NCI-H187 treated with DMSO at 0.1 percent for 48 hours (cell line): ENCODE measurements at places on chromosomes 6 and 20.

GRCh38 chr20:63183422-63184146, 32.3 kb downstream of the YTHDF1 start:
- DNase-seq, result no peak

GRCh38 chr20:38831049-38831691, 25.7 kb downstream of the PPP1R16B start:
- no peak for DNase-seq

- DNase-seq, result no peak
Measured at GRCh38 chr6:75419416-75419815, 74.2 kb downstream of the FILIP1 start.

DNA sequence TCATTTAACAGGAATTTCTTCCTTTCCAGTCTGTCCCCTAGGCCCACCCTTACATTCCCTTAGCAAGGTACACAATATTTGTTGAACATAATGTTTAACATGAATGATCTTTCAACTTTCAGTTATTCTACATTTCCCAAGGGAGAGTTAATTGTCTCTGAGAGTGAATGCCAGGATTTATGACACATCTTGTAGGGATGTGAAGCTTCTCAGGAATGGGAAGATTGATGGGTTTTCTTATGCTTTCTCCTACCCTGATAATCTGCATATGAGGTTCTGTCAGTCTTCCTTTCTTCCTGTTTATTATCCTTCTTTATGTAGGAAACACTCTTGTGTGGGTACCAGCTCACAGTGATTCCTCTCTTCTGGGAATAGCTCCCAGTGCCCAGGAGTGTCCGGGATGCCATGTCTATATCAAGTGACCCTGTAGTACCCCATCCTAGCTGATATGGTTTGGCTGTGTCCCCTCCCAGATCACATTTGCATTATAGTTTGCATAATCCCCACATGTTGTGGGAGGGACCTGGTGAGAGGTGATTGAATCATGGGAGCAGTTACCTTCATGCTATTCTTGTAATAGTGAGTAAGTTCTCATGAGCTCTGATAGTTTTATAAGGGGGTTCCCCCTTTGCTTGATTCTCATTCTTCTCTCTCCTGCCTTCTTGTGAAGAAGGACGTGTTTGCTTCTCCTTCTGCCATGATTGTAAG, 7.1 kb upstream of the FYN start:
- DNase-seq, result no peak

DNA sequence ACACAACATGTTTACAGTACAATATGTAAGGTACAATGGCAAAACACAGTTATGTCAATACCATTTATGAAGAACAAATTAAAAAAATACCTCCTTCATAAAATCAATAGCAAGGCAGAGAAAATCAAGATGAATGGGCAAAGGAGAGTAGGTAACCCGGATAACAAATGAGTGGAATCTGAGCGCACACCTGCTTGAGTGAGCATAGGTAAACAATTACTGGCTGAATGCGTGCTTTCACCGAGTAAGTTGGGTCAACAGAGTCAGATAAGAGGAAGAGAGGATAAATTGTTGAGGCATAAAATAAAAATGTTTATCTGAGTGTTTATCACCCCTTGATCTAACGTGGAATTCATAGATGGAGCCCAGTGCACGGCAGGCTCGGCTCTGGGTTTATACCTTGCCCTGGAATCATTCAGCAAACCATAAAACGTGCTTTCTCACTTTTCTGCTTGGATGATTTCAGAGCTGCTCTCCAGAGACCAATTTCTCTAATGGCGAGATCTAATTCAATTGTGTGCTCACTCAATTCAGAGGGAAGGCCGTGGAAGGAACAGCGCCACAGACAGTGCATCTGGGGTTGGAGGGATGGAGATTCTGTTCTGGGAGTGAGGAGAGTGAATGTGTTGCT, 224.8 kb upstream of the MAP3K7 start:
- DNase-seq, result peak; percentile 86

DNA sequence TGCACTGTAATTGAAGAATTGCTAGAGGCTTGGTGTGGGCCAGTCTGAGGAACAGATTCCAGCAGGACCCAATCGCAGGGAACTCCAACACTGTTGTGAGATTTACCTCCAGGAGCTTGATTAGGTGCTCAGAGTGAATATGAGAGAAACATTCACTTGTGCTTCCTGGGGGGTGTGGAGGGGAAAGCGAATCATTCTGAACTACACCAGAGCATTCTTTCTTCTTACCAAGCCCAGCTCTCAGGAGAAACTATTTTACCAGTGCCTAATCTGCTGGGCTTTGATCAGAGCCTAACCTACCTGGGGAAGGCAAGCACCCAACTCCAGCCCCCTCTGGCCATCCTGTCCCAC, 7.4 kb upstream of the SIRPB1 start:
- DNase-seq, result no peak

- DNase-seq, result no peak
Measured at GRCh38 chr6:9521152-9521530, 893.7 kb downstream of the TFAP2A start.

- DNase-seq, result no peak
Measured at GRCh38 chr6:7537565-7538174, 3.8 kb upstream of the DSP start.
